Left colon (tissue), 2 donors: ENCODE measurements at places on chromosomes 5 and 9.
A peak's percentile ranks its signal among the peaks of the same experiment; 100 is the strongest.

- peak; percentile 79 for DNase-seq
These were observed 11.8 kb upstream of the EXOC3 start for GRCh38 chr5:431001-431710.

DNA sequence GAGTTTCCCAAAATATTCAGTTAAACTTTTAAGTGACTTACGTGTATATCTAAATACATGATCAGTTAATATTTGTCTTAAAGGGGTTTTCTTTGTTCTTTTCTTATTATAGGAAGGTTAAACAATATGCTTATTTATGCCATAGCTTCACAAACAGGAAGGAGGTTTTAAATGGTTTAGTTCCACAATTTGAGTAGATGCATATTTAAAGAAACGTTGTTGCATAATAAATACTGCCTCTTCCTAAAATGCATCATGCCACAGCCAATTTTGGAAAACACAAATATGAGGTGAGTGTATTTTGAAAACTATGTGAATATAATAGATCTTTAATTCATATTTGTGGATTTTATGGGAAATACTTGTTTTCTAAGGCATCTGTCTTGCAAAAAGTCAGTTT is 2.5 kb upstream of the ADRB2 start:
- DNase-seq: no peak

DNA sequence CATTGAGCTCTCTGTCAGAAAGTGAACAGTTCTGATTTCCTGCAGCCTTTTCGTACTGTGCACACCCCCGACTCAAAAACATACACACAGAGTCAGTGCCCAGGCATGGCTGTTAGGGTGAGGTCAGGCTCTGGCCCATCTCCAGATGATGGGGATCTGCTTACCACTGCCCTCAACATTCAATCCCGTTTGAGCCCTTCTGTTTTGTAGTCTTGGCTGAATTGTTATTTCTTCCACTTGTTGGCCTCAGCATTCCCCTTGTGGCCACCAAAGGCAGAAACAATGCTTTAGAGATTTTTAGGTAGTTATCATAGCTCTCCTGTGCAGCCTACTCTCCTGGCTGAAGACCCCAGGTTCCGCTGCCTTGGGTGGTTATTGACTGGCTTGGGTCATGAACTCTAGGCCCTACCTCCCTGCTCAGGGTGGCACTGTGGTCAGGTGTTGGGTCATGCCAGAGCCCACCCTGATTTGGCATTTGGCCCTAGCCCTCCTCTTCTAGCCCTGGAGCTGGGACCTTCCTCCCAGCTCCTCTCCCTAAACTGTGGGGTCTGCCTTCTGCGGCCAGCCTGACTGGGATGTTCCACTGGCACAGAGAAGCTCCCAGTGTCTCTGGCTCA is 7.8 kb upstream of the MYOZ3 start:
- no peak for DNase-seq

DNA sequence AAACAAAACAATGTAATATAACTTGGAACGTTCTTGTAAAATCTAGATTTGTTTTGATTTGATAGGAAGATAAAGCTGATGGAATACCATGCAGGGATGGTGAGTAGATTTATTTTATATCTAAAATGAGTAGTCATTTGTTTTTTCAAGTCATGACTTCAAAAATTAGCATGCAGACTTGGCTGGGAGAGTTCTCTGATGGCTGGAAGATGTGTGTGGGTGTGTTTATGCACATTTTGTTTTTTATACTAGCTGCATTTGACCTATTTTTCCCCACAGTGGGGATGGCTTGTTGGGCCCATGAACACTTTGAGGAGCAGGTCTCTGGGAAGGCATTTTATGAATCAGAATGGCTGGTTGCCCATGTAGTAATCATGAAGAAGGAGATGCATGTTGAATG is 109.2 kb downstream of the MTRR start:
- no peak for DNase-seq
